Posterior vena cava (tissue), 2 donors: ENCODE measurements at places on chromosomes 16 and 17.

DNA sequence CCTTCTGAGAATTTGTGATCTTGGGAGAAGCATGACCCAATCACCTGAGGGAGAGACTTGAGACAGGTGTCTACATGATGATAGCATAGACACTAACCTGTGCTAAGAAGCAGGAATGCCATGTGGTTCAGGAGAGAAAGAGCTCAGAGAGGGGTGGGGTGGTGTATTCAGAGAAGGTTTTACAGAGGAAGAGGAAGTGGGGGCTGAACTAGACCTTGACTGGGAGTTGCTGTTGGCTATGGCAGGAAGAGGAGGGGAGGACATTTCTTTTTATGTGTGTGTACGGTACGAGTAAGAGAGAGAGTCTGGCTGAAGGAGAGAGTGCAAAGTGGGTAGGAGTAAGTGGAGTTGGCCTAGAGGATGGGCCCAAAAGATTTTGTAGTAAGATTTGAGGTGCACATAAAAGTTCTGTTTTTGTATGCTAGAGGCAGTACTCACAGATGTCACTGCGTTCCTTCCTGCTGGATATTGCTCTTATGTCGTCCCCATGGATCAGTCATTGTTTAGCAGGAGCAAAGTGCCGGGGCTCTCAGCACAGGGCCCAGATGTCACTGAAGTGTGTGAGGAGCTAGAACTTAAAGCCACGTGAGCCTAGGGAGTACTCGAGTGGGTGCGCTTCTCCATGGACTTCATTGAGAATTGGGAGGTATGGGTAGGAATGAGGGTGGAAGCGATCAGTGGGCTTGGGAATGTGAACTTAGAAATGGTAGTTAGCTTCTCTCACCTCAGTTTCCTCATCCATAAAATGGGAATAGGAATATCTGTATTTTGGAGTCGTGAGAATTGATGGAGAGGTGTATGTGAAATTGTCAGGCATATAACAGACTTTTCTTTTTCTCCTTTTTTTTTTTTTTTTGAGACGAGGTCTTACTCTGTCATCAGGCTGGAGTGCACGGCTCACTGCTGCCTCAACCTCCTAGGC lies 22.1 kb downstream of the SLC7A6 start:
- DNase-seq: no peak

DNA sequence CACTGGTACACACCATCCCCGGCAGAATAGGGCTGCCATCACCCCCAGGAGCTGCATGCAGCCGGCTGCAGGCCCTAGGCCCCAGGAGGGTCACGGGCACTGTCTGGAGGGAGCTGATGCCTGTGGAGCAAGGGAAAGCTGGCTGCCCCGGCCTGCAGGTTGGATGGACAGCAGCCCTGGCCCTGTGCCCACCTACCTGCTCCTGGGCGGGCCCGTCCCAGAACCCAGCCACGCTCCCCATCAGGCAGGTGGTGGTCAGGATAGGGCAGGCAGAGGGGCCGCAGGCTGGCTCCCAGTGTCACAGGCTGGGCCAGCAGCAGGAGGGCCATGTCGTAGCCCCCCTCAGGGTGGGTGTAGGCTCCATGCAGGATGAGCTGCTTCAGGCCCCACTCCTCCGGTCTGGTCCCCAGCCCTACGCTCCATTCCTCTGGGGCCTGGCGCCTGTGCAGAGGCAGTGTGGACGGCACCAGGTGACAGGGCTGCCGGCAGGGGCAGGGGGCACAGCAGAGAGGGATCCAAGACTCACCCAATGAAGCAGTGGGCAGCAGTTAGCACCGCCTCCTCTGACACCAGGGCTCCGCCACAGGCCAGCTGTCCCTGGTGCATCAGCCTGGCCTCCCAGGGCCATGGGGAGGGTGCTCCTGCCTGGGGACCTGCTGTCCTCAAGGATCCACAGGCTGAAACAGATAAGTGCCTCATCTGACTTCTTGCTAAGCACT lies 4.0 kb downstream of the PRSS53 start:
- no peak for DNase-seq

DNA sequence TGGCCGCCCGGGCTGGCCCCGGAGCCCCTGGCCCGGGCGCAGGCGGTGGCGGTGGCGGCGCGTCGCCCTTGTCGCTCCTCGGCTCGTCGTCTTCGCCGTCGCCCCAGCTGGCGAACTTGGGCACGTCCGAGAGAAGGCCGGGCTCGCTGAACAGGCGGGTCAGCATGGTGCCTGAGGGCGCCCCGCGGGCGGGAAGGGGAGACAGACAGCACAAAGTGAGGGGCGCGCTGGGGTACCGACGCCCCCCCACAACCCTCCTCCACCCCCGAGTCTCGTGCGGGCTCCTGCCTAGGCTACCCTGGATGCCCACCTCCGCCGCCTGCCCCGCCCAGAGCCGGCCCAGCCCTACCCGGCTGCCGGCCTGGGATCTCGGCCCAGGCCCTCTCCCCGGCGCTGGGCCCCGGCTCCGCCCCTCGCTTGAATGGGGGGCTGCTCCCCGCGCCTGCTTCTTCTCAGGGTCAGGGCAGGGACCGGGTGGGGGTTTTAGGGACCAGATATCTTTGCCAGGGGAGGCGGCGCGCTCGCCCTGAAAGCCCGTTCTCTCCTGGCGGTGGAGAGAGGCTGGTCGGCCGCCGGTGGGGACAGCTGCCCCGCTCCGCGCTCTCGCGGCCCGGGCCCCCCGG lies 1.2 kb downstream of the NEUROD2 start:
- no peak for DNase-seq

DNA sequence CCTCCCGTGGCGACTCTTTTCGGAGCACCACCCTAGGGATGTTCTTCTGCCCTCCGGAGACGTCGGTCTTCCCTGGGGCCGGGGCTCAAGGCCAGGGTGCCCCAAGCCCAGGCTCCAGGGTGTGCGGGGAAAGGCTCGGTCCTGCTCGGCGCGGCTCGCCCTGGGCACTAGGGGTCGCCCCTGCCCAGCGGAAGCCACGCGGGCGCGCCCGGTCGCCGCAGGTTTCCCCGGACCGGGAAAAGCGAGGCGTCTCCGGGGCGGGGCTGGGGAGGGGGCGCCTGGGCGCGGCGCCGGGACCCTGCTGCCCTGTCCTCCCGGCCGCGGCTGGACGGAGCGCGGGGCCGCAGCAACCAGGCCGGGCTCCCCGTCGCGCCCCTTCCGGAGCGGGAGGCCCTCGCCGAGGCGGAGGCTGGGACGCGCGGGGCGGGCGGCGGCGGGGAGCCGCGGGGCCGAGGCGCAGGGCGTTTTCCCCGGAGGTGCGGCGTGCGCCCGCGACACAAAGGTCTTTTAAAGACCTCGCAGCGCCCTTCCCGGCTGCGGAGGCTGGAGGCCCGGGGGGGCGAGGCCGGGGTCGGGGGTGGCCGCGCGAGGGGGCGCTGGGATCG lies 76.4 kb downstream of the MRC2 start:
- DNase-seq: peak; percentile 94

GRCh38 chr16:74249846-74250245 lies 46.8 kb upstream of the PSMD7 start:
- DNase-seq: no peak

DNA sequence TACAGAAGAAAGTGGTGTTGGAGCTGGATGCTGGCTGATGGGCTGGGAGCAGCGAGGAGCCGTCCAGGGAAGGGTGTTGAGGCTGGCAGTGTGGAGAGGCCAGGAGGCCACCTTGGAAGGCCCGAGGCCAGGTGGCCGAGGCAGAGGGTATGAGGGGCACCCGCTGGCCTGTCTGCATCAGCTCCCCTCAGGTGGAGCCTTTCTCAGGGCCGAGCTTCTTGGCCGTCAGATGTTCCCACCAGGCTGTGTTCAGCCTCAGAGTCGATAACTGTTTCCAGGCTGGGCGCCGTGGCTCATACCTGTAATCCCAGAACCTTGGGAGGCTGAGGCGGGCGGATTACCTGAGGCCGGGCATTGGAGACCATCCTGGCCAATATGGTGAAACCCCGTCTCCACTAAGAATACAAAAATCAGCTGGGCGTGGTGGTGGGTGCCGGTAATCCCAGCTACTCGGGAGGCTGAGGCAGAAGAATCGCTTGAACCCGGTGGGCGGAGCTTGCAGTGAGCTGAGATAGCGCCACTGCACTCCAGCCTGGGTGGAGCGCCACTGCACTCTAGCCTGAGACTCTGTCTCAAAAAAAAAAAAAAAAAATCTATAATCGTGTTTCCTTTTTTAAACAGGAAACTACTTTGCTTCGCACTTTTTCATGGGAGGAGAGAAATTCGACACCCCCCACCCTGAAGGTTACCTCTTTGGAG lies 25.3 kb downstream of the MGRN1 start:
- no peak for DNase-seq

DNA sequence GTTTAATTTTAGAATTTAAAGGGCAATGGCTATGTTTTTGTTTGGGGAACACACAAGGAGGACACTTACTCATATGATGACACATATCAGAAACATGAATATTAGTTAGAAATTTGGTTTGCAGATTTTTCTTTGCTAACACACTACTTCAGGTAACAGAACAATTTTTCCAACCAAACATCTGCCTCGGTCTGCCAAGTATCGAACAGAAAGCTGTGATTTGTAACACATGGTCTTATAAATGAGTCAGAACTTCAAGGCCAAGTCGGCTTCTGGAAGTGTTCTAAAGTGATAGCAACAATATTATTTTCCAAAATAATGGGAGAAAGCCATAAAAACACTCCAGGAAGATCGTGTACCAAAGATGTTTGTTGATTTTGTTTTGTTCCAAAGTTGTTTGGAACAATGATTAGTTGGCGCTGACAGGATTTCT lies 75.9 kb upstream of the PMFBP1 start:
- DNase-seq: no peak

DNA sequence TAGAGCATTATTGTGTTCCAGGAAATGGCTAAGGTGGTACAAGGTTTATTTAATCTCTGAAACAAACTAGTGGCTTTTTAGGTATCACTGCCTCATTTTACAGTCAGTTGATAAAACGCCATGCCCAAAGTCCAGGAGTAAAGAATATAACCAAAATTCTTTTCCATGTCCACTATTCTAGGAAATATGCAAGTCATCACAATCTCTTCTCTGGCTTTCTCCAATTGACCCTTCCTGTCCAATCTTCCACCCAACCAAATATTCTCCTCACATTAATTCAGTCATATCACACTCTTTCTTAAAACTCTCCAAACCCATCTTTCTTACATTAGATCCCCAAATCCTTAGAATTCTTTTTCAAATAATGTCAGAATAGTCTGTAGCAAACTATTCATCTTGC lies 1110.0 kb upstream of the CDH8 start:
- no peak for DNase-seq

- DNase-seq: no peak
These were observed 198.8 kb upstream of the CACNG5 start for GRCh38 chr17:66636111-66636510.

- no peak for DNase-seq
These were observed 154.2 kb upstream of the CDH8 start for GRCh38 chr16:62190426-62190825.

DNA sequence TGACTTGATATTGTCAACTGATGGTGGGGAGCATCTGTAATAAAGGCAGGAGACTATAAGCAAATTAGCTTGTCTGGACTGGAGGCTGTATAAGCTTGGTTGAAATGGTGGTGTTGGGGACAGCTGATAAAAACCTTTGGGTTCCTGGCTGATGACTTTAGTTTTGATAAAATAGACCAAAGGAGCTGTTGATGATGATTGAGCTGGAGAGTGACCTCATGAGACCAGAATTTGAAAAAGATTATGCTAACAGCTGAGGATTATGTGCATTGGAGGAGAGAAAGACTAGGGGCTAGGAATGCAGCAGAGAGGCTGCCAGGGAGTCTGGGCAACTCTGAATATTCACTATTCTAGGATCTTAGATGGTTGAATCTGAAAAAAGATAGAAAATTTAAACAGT lies 8.7 kb upstream of the CDC27 start:
- no peak for DNase-seq

- no peak for DNase-seq
These were observed 22.9 kb downstream of the MYO18A start for GRCh38 chr17:29157310-29157709.

DNA sequence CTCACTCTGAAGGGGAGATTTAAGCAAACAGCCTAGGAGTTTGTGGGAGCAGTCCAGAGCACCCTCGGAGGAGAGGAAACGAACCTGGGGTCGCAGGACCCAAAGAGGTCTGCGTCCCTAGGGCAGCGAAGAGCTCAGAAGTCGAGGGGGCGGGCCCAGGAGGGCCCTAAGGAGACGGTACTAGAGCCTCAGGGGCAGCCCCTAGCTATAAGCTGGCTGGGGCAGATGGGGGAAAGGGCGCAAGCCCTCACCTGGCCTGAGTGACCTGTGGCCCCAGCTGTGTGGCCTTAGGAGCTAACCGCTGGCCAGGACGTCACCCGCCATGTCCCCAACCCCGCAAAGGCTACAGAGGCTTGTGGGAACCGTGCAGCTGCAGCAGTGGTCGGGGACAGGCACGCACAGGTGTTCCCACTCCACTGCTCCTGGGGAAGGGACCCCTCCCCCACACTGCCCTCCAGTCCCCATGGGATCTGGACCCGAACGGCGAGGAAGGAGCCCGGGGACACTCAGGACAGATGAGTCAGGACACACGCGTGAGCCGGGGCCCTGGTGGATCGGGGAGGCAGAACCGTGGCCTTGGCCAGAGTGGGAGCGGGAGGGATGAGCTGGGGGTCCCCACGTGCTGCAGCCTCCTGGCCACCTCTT lies 2.0 kb upstream of the CTRB2 start:
- no peak for DNase-seq

GRCh38 chr17:74994440-74994839 lies 7.0 kb downstream of the CDR2L start:
- DNase-seq: no peak

- DNase-seq: no peak
These were observed 13.5 kb upstream of the EFCAB13 start for GRCh38 chr17:47310186-47310733.

GRCh38 chr17:49162866-49163265 lies 30.3 kb downstream of the B4GALNT2 start:
- DNase-seq: no peak

DNA sequence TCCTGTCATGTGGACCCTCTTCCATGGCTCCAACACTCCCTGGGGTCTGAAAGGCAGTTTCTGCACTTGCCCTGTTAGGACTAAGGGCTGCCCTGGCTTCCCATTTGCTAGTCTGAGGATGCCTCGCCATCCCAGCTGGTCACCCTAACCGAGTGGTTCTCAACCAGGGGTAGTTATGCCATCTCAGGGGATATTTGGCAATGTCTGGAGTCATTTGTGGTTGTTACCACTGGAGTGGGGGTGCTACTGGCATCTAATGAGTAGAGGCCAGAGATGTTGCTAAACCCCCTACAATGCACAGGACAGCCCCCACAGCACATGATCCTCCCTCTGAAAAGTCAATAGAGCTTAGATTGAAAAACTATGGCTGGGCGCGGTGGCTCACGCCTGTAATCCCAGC lies 26.9 kb upstream of the CDH1 start:
- DNase-seq: no peak
